CD14-positive monocyte (primary cell): ENCODE measurements at places on chromosomes 2 and 18. TPM values are rescaled to one million over a fixed set of nuclear protein-coding genes. Genes with fewer than 3 reads are reported as not detected.

The GDF7 gene
- not detected for polyA plus RNA-seq

The GPBAR1 gene
- 181 TPM for polyA plus RNA-seq

The RNU2-63P gene
- polyA plus RNA-seq, result 8.0 TPM

GRCh38 chr2:157838442-157839161 lies 37.5 kb downstream of the ACVR1 start:
- peak; percentile 85 for DNase-seq
- peaks cover 19% of the 10 kb centered on the region for H3K4me1 ChIP-seq
- H3K27me3 ChIP-seq, result no peaks in the 10 kb centered on the region
- no peaks in the 10 kb centered on the region for H3K36me3 ChIP-seq

The KCNE4 gene
- polyA plus RNA-seq, result not detected in 2 replicates

- H3K36me3 ChIP-seq, result no peaks in the 10 kb centered on the region
- H3K4me3 ChIP-seq, result no peak overlapping the region
- DNase-seq, result no peak
- no peak overlapping the region for H3K27ac ChIP-seq
Observed at GRCh38 chr2:238710787-238711186, 137.1 kb upstream of the TWIST2 start.

The MAP3K19 gene
- not detected for polyA plus RNA-seq
